ENCODE measurements at places on chromosomes 1 and 21.
A peak's percentile ranks its signal among the peaks of the same experiment; 100 is the strongest.

GRCh38 chr1:30976143-30976542 is 67.6 kb upstream of the SDC3 start:
- DNase-seq, result peak; percentile 25

DNA sequence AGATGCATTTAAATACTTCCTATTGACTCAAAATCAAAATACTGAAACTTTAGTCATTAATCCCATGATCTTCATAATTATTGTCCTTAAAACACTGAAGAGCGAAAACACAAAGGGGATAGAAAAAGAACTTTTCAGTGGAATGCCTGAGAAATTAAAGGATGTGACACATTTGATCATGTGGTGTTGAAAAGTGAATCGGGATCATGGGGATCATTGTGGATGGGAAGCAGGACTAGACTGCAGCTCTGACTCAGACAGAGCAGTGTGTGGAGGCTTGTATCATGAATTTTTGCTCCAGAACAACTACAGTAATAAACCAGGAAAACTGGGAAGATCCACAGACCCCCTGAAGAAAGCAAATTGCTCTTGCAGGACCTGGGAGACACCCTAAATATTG is 161.1 kb upstream of the CXADR start:
- no peak for DNase-seq

GRCh38 chr1:29599826-29600225 is 363.5 kb downstream of the PTPRU start:
- no peak for DNase-seq

GRCh38 chr1:45541193-45541592 is 9.4 kb upstream of the AKR1A1 start:
- DNase-seq, result no peak

- no peak for DNase-seq
Observed at GRCh38 chr1:196438329-196438728, 169.9 kb downstream of the KCNT2 start.

- DNase-seq, result no peak
Observed at GRCh38 chr1:189463166-189463565, 1014.5 kb downstream of the BRINP3 start.

DNA sequence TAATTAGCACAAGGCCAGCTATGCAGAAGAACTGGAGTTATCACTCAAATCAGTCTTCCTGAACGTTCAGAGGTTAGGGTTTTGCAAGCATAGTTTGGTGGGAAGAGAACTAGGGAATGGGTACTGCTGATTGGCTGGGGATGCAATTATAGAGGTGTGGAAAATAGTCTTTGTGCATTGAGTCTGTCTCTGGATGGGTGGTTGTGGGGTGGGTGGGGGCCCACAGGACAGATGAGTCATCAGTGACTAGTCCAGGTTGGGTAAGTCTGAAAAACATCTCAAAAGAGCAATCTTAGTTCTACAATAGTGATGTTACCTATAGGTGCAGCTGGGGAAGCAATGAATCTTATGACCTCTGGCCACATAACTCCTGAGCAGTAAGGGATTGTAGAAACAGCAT is 89.7 kb upstream of the HMCN1 start:
- peak; percentile 82 for DNase-seq

- DNase-seq, result no peak
Observed at GRCh38 chr1:64867266-64867665, 99.1 kb downstream of the JAK1 start.

- no peak for DNase-seq
Observed at GRCh38 chr1:203667616-203668015, 41.0 kb downstream of the ATP2B4 start.

- peak; percentile 57 for DNase-seq
Observed at GRCh38 chr1:32454726-32455125, 10.1 kb upstream of the ZBTB8B start.

DNA sequence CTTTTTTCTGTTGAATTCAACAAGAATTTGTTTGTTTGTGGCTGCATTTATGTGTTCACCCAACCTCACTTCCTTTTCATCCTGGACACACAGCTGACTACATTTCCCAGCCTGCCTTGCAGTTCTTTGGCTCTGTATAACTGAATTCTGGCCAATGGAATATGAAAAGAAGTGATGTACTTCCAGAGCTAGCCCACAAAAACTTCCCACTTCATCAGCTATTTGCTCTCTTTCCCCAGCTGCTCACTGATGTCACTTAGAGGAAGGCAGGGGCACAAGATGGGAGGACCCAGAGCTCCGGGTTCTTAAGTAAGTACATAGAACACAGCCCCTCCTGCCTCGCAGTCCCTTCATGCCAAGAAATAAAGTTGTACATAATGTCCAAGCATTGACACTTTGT is 235.0 kb upstream of the FGGY start:
- DNase-seq, result peak; percentile 89

DNA sequence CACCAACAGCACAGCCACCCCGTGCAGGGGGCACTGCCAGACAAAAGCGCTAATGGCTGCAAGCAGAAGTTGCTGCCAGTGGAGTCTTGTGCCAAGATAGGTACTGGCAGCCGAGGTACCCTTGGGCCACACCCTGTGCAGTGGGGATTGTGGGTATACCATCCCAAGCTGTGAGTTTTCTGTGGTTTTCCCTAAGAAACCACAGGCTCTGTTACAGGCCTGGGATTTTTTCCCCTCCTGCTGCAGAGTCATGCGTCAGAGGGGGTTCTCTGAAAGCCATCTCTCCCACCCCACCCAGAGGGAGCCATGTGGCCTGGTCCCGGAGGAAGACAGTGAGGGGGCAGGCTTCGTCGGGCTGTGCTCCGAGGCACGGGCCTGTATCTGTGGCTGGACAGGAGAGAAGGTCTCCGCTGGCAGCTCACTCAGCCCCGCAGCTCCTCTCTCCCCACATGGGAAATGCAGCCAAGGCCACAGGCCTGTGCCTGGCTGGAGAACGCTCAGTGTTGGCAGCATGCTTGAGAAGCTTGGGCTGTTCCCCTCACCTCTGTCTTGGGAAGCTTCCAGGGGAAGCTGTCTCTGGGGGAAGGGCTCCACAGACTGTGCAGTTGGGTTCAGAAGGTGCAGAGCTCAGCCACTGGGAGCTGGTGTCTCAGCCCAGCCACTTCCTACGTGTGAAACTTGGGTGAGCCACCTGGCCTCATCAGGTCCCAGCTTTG is 42.5 kb downstream of the NEK2 start:
- peak; percentile 34 for DNase-seq

DNA sequence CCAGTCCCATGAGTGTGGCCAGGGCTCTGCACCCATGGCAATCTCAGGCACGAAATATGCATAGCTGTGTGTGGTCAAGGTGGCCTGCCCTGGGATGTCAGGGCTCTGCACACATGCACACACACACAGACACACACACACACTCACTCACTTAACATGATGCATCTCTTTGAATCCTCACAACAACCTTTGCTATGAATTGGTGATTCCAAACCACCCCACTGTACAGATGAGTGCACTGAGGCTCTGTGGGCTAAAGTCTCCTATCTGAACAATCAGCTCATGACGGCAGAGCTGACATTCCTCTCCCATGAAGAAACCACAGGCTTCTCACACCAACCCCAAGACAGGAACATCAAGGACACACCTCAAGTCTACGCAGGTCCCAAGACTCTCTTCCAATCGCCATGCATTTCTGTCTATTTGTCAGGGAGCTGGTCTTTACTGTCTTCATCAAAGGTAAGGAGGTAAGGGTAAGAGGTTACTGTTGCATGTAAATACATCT is 131.6 kb downstream of the ETS2 start:
- no peak for DNase-seq

- no peak for DNase-seq
Observed at GRCh38 chr1:12424087-12424529, 193.9 kb downstream of the DHRS3 start.

- DNase-seq, result no peak
Observed at GRCh38 chr1:74811436-74812179, 78.7 kb downstream of the TYW3 start.

DNA sequence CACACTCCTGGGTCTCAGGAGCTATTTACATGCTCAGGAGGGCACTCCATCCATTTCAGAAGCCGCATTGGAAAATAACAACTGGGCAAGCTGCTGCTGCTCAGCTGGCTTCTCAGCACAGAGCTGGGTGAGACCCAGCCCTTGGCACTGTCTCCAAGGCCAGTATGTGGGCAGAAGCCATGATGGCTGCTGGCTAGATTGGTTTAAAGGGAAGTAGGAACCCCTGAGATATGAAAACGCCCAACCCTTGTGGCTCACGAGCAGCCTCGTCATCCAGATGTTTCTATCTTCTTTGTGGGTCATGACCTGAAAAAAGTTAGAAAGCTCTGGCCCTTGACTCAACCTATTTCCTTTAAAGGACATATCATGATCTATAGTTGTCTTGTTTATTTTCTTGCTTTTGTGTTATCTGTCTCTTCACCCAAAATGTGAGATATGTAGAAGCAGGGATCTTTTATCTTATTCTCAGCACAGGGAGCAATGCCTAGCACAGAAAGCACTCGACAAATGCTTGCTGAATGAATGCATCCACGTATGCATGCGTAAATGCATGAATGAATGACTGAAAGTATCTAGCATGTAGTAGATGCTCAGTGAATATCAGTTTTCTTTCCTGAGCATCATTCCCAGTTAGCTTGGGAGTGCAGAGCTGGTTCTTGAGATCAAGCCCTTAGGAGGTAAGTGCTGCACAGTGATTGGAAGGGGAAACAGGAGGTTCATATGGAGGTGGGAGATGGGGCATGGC is 11.6 kb downstream of the MYBPH start:
- no peak for DNase-seq

DNA sequence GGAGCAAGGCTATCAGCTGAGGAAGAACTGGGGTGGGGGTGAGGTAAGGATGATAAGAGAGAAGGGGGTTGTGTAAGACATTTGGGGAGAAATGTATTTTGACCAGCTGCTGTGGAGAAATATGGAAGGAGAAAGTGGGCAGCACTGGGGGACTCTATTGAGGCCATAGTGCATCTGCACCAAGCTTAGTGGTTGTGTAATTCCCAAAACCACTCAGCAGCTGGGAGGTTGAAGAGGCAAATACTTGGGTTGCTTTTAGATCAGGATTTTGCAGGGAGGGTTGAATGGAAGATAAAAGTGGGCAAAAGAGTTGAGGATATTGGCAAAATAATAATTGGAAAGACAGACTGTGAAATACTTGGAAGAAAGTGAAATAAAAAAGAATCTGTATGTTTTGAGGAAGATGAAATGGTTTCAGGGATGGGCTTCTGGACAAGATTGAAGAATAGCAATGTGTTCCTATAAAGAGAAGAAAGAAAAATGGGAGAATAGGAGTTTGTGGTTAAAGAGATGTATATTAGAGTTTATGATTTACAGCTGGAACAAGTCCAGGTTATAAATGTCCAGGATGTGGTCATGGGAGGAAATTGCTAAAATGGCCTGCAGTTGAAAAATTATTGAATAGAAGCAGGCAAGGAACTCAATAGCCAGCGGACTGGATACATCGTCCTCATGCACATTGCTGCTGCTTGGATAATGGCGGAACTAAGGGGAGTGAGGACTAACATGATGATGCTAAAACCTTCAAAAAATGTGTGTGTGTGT is 162.7 kb downstream of the DNM3 start:
- DNase-seq, result no peak

- peak; percentile 63 for DNase-seq
Observed at GRCh38 chr1:232793944-232794343, 11.3 kb upstream of the MAP10 start.

DNA sequence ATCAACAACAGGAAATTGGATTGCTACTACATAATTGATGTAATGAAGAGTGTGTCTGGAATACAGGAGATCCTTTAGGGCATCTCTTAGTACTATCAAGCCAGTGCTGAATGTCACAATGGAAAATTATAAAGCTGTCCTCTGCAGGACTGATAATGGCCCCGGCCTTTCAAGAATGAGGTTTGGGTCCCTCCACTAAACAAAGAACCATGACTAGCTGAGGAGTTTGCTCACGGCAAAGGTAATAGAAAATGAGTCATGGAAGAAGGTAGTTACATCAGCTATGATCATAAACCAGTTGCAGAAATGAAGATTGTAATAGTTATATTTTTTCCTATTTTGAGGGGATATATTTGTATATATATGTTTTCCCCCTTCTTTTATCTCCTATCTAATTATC is 145.8 kb downstream of the KCNJ6 start:
- peak; percentile 38 for DNase-seq

DNA sequence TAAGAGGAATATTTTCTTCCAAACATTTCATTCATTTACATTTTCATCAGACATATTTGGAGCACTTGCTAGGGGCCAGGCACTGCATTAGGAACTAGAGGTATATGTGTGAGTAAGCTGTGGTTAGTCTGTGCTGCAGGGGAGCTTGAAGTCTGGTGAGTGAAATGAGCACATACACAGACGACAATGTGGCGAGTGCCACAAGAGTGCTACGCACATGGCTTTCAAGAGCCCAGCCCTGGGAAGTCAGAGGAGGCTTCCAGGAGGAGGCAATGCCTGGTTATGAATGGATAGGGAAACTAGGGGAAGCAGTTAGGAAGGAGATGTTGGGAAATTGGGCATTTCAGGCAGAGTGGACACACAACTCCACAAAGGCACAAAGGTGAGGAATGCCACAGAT is 171.8 kb downstream of the IER5 start:
- no peak for DNase-seq

GRCh38 chr1:91913018-91913417 is 27.1 kb upstream of the TGFBR3 start:
- DNase-seq, result peak; percentile 17

DNA sequence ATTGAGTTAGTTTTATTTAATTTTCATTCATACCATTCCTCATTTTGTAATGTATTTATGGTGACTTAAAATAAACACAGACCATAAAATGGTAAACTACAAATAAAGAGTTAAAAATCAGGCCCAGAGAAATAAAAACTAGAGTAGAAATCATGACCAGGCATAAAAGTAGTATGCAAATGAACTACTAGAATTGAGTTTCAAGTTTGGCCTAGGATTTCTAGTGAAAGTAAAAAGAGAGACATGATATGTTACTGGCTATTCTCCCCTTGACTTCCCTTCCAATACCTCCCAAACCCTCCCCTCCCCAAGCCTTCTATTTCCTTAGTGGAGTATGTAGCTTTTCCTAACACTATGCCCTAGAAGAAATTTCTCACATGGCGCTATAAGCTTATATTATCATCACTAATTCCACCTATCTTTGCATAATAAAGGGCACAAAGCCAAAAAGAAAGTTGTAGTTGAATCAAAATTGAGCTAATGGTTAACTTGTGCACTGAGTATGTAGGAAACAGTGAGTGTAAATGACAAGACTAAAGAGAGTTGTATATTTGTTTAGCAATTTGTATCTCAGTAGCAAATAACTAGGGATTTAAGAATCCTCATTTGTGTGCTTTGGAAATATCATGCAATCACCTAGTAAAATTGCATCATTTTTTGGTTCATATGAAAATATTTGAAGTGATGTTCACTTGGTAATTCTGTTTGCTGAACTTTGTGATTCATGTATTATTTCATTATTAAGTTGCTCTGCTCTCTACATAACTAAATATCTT is 29.7 kb upstream of the CDC14A start:
- peak; percentile 63 for DNase-seq

GRCh38 chr1:224534731-224535130 is 81.4 kb upstream of the CNIH3 start:
- no peak for DNase-seq

GRCh38 chr1:150808846-150809245 is 786 bp upstream of the CTSK start:
- DNase-seq, result no peak

GRCh38 chr1:160112357-160112756 is 3.2 kb upstream of the ATP1A2 start:
- DNase-seq, result no peak

Measured in bronchial epithelial cell (primary cell).